Lung (tissue), 17 donors: ENCODE measurements at places on chromosomes 11 and 22. TPM values are rescaled to one million over a fixed set of nuclear protein-coding genes. Genes with fewer than 3 reads are reported as not detected.
A peak's percentile ranks its signal among the peaks of the same experiment; 100 is the strongest.

TXNRD2 gene
- total RNA-seq: 20.3 TPM

BLID gene
- total RNA-seq: 4.5 TPM

MYH9 gene
- 667 TPM for total RNA-seq

OR52E4 gene
- total RNA-seq: not detected

ENTHD1 gene
- not detected for total RNA-seq

BATF2 gene
- 6.3 TPM for total RNA-seq

ROBO4 gene
- total RNA-seq: 52.1 TPM

MEI1 gene
- total RNA-seq: 3.4 TPM

OR9I1 gene
- not detected for total RNA-seq

- no peak overlapping the region for H3K27ac ChIP-seq
- no peaks in the 10 kb centered on the region for H3K4me1 ChIP-seq
- DNase-seq: no peak
- no peak overlapping the region for H3K4me3 ChIP-seq
These were observed 2.1 kb upstream of the OR52D1 start for GRCh38 chr11:5486421-5486820.

- H3K27ac ChIP-seq: no peak overlapping the region
- H3K36me3 ChIP-seq: no peaks in the 10 kb centered on the region
- H3K27me3 ChIP-seq: no peaks in the 10 kb centered on the region
These were observed 109.2 kb upstream of the DRD2 start for GRCh38 chr11:113584371-113584770.

DNA sequence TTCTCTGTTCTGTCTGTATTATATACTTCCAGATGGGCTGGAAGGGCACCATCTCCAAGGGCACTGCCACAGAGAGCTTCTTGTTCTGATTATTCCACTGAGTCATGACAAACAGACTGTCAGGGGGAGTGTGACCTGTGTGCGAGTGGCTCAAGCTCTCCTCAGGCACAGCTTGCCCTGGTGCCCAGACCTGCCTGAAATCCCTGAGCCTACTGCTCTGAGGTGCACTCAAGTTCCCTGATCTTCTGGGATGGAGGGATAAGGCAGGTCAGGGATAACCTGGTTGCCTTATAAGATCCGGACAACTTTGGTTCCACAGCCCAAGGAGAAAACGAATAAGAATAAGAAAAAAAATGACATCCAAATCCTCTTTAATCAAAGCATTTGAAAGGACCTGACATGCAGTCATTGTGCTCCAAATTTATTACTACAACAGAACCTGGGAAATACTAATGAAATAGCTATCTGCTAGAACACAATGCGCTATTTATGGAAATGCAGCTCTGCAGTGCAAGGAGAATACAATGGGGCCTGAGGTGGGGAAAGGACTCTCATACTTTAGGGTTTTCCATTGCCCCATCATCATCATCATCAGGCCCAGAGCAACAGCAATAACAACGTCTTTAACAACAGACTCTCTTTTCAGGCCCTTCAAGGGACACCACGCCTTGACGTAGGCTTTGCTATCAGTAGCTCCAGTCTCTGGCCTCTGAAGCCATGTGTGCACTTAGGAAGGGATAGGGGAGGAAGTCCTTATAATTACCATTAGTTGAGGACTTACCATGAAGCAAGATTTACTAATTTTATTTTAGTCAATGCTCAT is 217.1 kb upstream of the KIRREL3 start:
- H3K4me3 ChIP-seq: no peak overlapping the region
- H3K27me3 ChIP-seq: no peaks in the 10 kb centered on the region
- no peaks in the 10 kb centered on the region for H3K4me1 ChIP-seq
- DNase-seq: no peak
- no peaks in the 10 kb centered on the region for H3K36me3 ChIP-seq

- no peaks in the 10 kb centered on the region for H3K36me3 ChIP-seq
- no peak overlapping the region for H3K27ac ChIP-seq
- H3K27me3 ChIP-seq: peaks cover 2% of the 10 kb centered on the region
- H3K4me3 ChIP-seq: no peak overlapping the region
These were observed 16.8 kb downstream of the IGF2 start for GRCh38 chr11:2122222-2122906.

GRCh38 chr11:95067841-95068219 is 1.1 kb downstream of the SRSF8 start:
- H3K4me1 ChIP-seq: no peaks in the 10 kb centered on the region
- peak overlapping the region; percentile 100 for H3K27ac ChIP-seq
- no peaks in the 10 kb centered on the region for H3K36me3 ChIP-seq
- no peaks in the 10 kb centered on the region for H3K27me3 ChIP-seq
- DNase-seq: no peak

DNA sequence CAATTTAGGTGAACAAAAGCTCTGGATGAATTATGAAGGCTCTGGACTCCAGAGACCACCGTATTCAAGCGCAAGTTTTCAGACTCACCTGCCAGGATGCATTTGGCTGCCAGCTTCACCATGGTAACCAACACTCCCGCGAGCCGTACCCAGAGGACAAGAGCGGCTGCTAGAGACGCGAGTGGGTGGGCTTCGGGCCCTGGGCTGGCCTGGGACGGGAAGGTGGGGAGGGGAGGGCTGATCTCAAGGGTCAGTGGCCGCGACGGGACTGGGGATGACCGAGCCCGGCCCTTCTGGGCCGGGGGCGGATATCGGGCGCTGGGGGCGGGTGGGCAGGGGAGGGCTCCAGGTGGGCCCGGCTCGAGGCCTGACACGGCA is 344 bp downstream of the IFT27 start:
- peak overlapping the region; percentile 59 for H3K4me3 ChIP-seq
- H3K27me3 ChIP-seq: no peaks in the 10 kb centered on the region
- H3K4me1 ChIP-seq: peaks cover 4% of the 10 kb centered on the region
- H3K27ac ChIP-seq: peak overlapping the region; percentile 62

DNA sequence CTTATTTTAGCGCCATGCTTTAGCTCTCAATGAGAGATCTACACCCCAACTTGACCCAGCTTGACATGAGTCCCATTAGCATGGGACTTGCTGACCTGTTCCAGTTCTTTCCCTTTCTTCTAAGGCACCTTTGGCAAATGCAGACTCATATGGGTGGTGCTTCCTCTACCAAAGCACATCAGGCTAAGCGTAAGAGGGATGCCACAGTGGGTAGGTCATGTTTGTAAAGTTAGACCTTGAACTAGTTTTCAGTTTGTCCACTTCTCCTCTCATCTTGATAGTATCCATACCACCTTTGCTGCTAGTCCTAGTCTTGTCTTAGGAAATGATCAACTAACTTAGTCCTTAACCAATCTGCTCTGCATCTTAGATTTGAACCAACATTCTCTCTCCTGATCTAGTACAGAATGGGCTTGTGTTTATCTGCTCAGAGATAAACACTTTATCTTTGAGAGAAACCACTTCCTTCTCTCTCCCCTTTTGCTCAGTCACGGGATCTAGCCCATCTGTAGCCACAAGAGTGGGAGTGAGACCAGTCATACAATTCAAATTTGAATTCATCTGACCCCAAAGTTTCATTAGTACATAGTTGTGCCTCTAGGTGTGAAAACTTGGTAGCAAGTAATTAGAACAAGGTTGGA is 72.1 kb upstream of the CD44 start:
- no peak for DNase-seq
- no peak overlapping the region for H3K4me3 ChIP-seq
- H3K27ac ChIP-seq: no peak overlapping the region
- no peaks in the 10 kb centered on the region for H3K27me3 ChIP-seq

GRCh38 chr22:25120093-25120561 is 79.5 kb upstream of the CRYBB3 start:
- no peak overlapping the region for H3K4me3 ChIP-seq
- H3K4me1 ChIP-seq: no peaks in the 10 kb centered on the region
- H3K27ac ChIP-seq: peak overlapping the region; percentile 52
- DNase-seq: peak; percentile 37

GRCh38 chr11:25988178-25988577 is 343.8 kb upstream of the ANO3 start:
- no peak overlapping the region for H3K4me3 ChIP-seq
- H3K27me3 ChIP-seq: no peaks in the 10 kb centered on the region
- H3K27ac ChIP-seq: no peak overlapping the region
- H3K4me1 ChIP-seq: peaks cover 29% of the 10 kb centered on the region

- H3K4me3 ChIP-seq: no peak overlapping the region
- no peaks in the 10 kb centered on the region for H3K36me3 ChIP-seq
- DNase-seq: no peak
- no peak overlapping the region for H3K27ac ChIP-seq
- H3K4me1 ChIP-seq: no peaks in the 10 kb centered on the region
These were observed 138.8 kb downstream of the CASP12 start for GRCh38 chr11:104759464-104759863.

DNA sequence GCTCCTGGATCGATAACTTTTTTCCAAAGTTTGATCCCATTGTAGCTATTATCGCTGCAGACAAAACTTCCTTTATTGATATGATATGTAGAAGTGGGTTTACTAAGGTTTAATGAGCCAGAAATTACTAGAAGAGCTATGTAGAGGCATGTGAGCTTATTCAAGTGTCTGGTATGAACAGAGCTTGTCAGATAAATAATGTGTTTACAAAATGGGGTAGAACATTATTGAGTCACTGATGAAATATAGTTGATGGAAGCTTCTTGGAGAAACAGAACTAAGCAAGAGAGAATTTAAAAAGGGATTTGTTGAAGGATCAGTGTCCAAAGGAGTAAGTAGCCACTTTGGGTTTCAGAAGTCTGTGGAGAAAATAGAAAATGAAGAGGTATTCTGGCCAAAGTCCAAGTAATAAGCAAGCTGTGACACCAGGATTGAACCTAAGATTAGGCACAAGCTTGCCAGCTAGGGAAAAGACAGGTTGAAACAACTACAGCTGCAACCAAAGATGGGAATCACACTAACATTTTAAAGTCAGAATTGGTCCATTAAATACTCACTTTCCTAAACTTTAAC is 104.3 kb downstream of the MAML2 start:
- H3K4me1 ChIP-seq: peaks cover 66% of the 10 kb centered on the region
- DNase-seq: no peak
- no peak overlapping the region for H3K4me3 ChIP-seq
- no peak overlapping the region for H3K27ac ChIP-seq
- no peaks in the 10 kb centered on the region for H3K36me3 ChIP-seq

- no peak overlapping the region for H3K27ac ChIP-seq
- H3K4me1 ChIP-seq: no peaks in the 10 kb centered on the region
- H3K4me3 ChIP-seq: no peak overlapping the region
- H3K27me3 ChIP-seq: peaks cover 11% of the 10 kb centered on the region
- H3K36me3 ChIP-seq: no peaks in the 10 kb centered on the region
These were observed 526.6 kb downstream of the MN1 start for GRCh38 chr22:27274770-27275449.

- H3K36me3 ChIP-seq: no peaks in the 10 kb centered on the region
- H3K27ac ChIP-seq: no peak overlapping the region
- no peak overlapping the region for H3K4me3 ChIP-seq
- no peaks in the 10 kb centered on the region for H3K4me1 ChIP-seq
- DNase-seq: no peak
- peaks cover 7% of the 10 kb centered on the region for H3K27me3 ChIP-seq
These were observed 2.3 kb upstream of the TMEM45B start for GRCh38 chr11:129813231-129813791.

GRCh38 chr11:56103210-56103737 is at the start of gene OR8H2:
Gene OR8H2, plus strand, starts transcription at chr11:56103687. Its CDS starts 1,356 bp downstream, at chr11:56105043.
- DNase-seq: no peak
- H3K36me3 ChIP-seq: no peaks in the 10 kb centered on the region
- no peak within 1 kb of the TSS for H3K27ac ChIP-seq
- H3K4me3 ChIP-seq: no peak within 1 kb of the TSS
- H3K27me3 ChIP-seq: no peaks in the 10 kb centered on the region

DNA sequence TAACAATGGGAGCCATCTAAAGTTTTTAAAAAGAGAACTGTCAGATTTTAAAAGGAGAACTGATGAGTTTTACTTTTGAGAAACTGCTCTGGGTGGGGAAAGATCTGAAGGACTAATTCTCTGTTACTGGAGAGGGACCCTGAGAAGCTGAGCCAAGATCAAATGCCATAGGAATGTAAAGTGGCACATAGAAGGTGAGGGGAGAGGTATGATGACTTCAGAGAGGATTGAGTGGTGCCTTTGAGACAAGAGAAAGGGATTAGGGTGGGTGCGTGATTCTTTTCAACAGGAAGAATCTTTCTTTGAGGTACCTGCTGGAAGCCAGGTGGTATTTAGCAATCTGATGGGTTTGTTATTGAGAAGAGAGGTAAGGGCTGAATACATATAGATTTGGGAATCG is 9.0 kb downstream of the CRKL start:
- H3K4me1 ChIP-seq: peaks cover 16% of the 10 kb centered on the region
- no peak for DNase-seq
- no peak overlapping the region for H3K27ac ChIP-seq
- no peaks in the 10 kb centered on the region for H3K36me3 ChIP-seq
- H3K27me3 ChIP-seq: no peaks in the 10 kb centered on the region

DNA sequence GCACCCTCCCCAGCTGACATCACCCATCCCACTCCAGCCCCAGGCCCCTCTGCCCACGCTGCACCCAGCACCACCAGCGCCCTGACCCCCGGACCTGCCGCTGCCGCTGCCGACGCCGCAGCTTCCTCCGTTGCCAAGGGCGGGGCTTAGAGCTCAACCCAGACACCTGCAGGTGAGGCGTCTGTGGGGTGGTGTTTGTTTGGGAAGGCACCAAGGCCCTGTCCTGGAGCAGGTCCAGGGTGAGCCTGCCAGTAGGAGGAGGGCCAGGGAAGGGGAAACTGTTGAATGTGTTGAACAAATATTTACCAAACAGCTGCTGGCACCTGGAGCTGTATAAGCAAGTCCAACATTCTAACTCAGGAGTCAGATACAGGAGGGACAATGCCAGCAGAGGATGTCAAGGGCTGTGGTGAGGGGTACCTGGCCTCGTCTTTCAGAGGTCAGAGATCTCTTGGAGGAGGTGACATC is 3.1 kb downstream of the VEGFB start:
- H3K27me3 ChIP-seq: no peaks in the 10 kb centered on the region
- peaks cover 25% of the 10 kb centered on the region for H3K4me1 ChIP-seq
- DNase-seq: peak; percentile 44
- no peak overlapping the region for H3K4me3 ChIP-seq
- peaks cover 10% of the 10 kb centered on the region for H3K36me3 ChIP-seq
- no peak overlapping the region for H3K27ac ChIP-seq

- DNase-seq: peak; percentile 29
- H3K27me3 ChIP-seq: no peaks in the 10 kb centered on the region
- H3K27ac ChIP-seq: no peak overlapping the region
- H3K4me3 ChIP-seq: no peak overlapping the region
These were observed 598.2 kb upstream of the ANO3 start for GRCh38 chr11:25733777-25734176.

DNA sequence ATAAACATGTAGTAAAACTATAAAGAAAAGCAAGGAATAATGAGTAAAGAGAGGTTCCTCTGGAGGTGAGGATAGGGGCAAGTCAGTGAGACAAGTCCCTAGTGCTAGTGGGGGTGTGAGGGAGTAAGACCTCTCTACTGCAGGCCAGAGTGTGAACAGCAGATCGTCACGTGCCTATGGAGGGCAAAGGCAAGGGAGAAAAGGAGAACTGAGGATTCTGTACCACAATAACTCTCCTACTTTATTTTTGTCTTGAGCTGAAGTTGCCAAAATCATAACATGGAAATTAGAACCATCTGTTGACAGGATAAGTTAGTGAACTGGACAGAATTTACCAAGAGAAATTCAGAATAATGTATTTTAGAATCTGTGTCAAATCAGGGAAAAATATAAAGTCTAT is 77.6 kb downstream of the ENTHD1 start:
- peaks cover 3% of the 10 kb centered on the region for H3K27me3 ChIP-seq
- H3K4me3 ChIP-seq: no peak overlapping the region
- no peaks in the 10 kb centered on the region for H3K36me3 ChIP-seq
